ENCODE measurements at places on chromosomes 4 and X.

- DNase-seq, result no peak
Observed at GRCh38 chrX:109987884-109988283, 15.0 kb upstream of the TMEM164 start.

GRCh38 chr4:83850435-83850834 is 314.5 kb downstream of the GPAT3 start:
- DNase-seq, result no peak

GRCh38 chr4:75036046-75036830 is 103.3 kb downstream of the PARM1 start:
- DNase-seq, result no peak

GRCh38 chr4:140078366-140078765 is 75.6 kb downstream of the MAML3 start:
- DNase-seq, result no peak

DNA sequence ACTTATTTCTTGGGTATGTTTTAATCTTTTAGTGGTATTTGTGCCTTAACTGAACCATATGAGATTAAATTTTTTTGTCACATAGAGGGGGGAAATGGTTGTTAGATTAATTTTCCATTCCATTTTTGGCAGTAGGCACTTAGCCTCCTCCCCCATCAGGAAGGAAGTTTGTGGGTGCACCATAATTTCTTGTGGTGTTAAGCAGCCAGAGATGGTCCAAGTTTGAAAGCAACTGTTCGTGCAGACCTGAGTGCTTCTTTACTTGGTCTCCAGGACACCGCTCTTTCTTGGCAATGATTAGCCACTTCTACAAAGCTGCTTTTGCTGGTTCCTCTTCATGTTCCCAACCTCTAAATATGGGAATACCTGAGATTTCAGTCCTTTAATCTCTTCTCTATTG is 92.7 kb upstream of the RPL34 start:
- peak; percentile 16 for DNase-seq

DNA sequence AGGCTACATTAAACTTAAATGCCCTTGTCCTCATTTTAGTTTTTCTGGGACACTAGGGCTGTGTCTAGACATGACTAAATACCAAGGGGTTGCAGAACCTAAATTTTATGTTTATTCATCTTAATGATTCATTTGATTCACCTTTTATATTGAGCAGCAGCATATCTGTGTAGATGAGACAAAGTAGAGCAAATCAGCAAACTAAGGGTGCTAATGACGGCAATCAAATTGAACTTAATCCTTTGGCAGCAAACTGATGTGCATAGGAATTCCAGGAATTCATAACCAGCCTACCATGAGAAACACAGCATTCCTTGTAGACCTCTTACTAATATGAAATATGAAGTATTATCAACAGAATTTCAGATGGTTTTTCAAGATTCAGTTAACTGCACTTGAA is 25.1 kb downstream of the EPHA5 start:
- no peak for DNase-seq

DNA sequence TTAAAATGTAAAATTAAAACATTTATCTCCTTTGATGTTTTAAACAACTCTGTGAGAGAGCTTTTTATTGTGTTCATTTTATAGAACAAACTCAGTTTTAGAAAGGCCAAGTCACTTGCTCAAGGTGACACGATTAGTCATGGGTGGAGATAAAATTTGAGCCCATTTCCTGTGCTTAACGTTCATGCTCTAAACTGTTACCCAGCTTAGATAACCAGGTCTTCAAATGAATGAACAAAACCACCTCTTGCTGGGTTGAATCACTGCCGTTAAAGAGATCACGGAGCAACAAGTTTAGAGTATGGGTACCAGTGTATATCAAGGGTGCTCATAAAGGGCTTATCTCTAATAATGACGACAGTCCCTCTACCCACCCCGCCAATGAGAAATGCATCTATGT is 10.2 kb upstream of the CASK start:
- DNase-seq, result peak; percentile 53

- DNase-seq, result no peak
Observed at GRCh38 chr4:14961292-14961691, 41.0 kb upstream of the CPEB2 start.

DNA sequence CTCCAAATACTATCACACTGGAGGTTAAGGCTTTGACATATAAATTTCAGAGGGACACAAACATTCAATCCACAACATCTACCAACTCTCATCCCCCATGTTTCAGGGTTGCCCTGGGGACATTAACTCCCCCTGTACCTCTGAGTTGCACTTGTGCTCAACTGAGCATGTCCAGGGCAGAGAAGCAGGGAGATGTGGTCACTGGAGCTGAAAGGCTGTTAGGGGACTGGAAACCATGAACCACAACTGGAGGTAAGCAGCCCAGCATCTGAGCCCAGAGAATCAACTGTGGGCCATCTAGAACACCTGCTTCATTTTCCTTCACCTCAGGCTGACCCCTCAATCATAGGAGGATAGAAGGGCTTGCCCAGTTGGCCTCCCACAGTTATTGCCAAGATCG is 641.1 kb downstream of the MID1IP1 start:
- DNase-seq, result no peak

DNA sequence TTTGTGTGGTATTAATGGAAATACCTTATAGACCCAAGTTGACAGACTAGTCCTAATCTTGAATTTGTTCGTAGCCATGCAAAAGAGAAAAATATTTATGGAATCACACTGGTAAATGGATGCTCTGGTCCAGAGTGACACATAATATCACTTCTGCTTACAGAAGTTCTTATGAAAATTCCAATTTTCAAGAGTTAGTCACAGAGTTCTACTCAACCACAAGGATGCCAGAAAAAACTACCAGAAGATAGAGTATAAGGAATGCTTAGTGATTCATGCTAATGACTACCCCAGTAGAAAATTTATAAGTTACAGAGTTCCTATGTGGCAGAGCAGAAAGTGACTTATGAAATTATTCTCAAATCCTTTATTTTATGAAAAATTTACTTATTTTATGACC is 1384.8 kb downstream of the FAM133A start:
- no peak for DNase-seq

DNA sequence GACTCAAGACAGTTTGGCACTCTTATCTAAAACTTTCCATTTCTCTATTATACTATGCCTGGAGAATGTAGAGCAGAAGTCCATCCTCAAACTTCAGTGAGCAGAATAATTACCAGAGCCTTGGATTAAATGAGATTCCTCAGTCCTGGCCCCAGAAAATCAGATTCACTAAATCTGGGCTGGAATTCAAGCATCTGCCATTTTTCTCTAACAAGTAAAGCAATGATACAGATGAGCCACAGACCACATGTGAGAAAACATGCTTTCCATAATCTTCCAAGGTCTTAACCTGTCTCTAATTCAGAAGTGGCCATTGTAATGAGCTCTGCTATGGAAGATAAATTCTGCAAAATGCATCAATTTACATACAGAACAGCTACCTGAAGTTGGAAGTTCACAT is 25.4 kb downstream of the SOWAHB start:
- DNase-seq, result no peak

- DNase-seq, result peak; percentile 68
Observed at GRCh38 chr4:139978692-139979091, 175.3 kb downstream of the MAML3 start.

GRCh38 chr4:138542191-138542776 is 300.1 kb upstream of the SLC7A11 start:
- no peak for DNase-seq

- peak; percentile 6 for DNase-seq
Observed at GRCh38 chrX:73850124-73851013, 287.4 kb downstream of the CHIC1 start.

DNA sequence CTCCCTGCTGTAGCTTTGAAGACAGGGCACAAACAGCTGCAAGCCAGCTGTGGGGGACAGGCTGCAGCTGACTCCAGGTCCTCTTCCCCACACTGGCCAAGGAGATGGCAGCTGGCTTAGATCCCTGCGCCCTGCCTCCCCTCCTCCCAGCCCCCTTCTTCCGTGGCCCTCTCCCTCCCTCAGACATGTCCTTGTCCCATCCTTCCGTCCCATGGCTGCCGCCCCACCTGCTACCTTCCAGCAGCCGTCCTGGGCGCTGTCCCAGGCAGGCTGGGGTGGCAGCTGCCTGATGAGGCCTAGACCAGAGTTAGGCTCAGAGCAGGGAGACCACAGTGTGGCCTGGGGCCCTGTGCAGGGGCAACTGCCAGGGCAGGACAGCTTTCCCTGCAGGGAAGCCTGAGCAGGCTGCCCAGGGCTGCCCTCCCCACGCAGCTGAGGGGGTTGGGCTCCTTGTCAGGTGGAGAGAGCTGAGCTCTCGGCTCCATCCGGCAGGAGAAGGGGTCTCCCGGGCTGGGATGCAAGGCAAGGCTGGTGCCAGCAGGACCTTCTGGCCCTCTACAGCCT is 3.3 kb upstream of the BGN start:
- no peak for DNase-seq

GRCh38 chrX:147912093-147912801 is 528 bp downstream of the FMR1 start:
- DNase-seq, result peak; percentile 35

DNA sequence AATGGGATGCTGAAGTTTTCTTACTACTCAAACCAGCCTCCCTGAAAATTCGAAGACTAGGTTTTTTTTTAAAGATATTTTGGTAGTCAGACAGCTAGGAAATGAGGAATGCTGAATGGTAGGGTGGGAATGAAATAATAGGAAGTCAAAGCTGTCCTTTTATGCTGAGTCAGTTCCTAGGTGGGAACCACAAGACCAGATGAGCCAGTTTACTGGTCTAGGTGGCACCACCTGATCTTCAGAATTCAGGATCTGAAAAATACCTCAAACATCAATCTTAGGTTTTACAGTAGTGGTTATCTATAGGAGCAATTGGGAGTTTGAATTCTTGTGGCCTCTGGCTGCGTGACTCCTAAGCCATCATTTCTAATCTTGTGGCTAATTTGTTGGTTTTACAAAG is 183.1 kb upstream of the GALNT7 start:
- no peak for DNase-seq

GRCh38 chr4:24121395-24122175 is 231.7 kb upstream of the PPARGC1A start:
- DNase-seq, result no peak

DNA sequence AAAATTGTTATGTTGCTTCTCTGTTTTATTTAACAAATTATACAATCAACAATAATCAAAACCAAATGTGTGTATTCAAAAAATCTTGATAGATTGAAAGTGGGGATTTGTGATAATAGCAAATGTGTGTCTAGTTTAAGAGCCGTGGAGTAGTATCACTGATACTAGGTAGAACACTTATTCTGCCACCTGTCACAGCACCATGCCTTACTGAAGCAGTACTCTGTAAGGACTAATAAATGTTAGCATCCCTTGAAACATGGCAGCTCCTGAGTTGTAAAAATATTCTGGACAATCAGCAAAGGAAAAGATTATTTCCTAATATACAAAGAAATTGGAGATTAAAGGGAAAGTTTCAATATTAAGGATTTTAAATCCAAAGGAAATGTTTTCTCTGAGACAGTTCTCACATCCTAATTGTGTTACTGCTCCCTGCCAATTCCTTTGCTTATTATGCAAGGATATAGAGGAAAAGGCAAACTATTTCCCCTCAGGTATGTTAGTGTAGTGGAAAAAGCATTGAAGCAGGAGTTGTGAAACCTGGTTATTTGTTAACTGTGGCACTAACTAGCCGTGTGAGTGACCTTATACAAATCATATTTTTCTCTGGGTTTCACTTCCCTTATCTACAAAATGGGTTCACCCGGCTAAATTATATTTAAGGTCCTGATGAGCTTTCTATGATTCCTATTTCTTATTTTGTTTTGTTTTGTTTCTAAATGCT is 303.1 kb downstream of the ARHGAP24 start:
- DNase-seq, result no peak

- DNase-seq, result no peak
Observed at GRCh38 chrX:49710744-49711319, 15.0 kb upstream of the PAGE1 start.

- DNase-seq, result peak; percentile 82
Observed at GRCh38 chr4:150867148-150867547, 147.9 kb downstream of the LRBA start.

DNA sequence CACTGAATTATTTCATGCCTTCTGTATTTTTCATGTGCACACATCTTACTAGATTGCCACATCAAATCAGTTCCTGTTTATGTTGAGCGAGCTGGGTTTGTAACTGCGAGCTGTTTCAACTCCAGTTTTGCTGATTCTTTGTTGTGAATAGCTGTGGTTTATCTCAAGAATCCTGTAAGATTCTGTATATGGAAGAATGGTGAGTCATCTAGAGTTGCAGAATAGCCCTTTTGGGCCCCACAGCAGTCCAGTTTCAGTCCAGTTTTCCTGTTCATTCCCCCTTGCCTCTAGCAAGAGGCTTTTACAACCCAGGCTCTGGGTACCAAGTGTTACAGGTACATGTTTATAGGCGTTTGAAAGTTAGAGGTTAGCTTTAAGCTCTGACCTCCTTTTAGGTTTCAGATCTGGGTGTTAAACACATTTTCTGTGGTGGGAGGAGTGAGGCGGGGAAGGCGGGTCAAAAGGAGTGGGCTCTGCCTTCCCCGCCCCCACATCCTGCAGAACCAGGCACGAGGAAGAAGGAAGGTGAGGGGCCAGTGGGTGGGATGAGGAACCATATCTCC is 32.7 kb downstream of the TBC1D14 start:
- DNase-seq, result peak; percentile 76

DNA sequence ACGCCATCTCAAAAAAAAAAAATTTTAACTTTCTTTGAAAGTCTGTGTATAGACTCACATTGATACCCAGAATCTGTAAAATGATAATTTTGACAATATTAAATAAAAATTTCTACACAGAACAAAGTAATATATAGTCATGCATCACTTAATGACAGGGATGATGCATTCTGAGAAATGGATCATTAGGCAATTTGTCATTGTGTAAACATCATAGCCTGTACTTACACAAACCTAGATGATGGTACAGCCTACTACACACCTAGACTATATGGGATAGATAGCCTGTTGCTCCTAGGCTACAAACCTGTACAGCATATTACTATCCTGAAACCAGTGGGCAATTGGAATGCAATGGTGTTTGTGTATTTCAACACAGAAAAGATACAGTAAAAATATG is 107.7 kb downstream of the BLTP1 start:
- no peak for DNase-seq

DNA sequence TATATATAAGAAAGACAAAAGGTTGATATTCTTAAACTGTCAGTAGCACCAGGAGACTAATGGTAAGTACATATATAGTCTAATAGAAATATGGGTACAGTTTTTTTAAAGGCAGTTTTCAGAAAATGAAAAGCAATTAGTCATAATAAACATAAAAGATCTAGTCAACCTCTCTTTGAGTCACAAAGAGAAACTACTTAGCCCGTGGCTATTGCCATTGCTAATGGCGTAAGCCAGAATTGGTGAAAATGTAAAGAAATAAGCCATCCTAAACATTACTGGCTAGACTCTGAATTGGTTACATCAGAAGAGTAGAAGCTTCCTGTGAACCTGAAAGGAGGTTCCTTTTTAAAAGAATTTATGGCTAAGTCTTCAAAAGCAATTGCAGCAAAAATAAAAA is 668.7 kb upstream of the CPEB2 start:
- DNase-seq, result no peak

DNA sequence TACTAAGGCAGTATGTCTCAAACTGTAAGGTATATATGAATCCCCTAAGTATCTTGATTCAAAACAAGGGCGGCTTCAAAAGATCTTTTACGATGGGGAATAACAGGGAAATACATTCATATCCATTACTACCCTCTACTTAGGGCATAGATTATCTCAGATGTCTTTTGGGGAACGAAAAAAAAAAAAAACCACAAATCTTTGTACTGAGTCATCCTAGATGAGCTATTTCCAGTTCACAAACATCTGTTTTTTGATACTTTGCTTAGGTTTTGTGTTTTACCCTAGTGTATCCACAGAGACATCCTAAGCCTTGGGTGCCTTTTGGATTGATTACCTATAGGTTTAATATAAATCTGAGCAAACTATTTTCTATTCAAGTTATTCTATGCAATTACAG is 457.2 kb downstream of the NLGN4X start:
- no peak for DNase-seq

- no peak for DNase-seq
Observed at GRCh38 chrX:3165808-3166207, 124.5 kb downstream of the ARSF start.
